ENCODE measurements at places on chromosomes 13 and 19.
A peak's percentile ranks its signal among the peaks of the same experiment; 100 is the strongest.

DNA sequence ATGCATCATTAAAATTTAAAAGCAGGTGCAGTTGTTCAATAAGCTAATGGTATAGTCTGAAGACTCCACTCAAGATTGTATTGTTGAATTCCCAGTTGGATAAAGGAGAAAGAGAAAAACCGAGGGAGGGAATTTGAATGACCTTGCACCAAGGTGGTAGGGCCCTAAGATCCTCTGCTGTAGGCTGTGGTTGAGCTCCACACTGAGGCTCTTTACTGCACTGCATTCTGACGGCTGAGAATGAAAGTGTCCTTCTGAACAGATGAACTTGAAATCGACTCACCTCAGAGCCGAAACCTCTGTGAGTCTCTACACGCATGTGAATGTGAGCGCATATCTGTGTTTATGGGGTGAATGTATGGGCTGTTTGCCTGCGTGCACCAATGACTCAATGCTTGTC, 388.9 kb upstream of the DACH1 start:
- no peak for DNase-seq

GRCh38 chr19:51460164-51460992, 2.1 kb upstream of the SIGLEC8 start:
- DNase-seq, result no peak

- DNase-seq, result no peak
These were observed 282.9 kb downstream of the OLFM4 start for GRCh38 chr13:53311561-53311960.

DNA sequence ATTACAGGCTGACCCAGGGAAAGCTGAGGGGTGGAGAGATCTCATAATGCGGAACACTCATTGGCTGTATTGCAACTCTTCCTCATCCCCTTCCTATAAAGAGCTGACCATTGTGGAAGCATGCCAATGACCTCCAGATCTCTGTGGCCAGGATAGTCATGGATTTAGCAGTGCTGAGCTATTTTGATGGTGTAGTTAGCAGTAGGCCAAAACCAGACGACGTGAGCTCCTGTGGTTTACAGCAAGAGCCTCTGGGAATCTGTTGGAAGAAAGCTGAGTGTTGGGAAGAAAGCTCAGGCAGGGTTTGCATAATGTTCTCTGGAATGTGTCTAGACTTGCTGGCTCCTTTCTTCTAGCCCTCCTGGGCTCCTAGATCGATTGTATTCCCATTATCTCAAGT, 187.5 kb upstream of the GPC6 start:
- DNase-seq, result no peak

DNA sequence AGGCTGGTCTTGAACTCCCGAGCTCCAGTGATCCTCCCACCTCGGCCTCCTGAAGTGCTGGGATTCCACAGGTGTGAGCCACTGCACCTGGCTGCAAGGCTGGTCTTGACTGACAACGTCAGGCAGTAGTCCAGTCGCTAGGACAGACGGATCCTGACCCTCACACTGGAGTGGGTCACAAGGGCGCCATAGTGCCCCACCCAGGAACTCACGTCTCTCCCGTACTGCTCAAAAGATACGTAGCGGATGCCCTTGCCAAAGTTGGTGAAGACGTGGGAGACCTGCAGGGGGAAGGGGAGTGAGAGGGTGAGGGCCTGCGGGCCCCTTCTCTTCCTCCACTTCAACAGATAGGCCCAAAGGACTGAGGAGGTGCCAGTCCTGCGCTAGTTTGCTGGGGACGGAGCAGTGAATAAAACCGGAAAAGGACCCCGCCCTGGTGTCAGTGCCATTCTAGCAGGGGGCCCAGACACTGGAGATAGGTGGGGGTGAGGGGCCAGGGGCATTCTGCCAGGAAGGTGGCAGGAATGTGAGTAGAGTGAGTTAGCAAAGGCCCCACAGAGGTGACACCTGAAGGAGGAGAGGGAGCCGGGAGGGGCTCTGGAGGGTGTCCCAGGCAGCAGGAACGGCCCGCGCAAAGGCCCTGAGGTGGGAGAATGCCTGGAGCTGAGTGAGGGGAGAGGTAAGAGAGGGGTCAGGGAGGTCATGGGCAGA, 11.9 kb downstream of the MRPS12 start:
- no peak for DNase-seq

- no peak for DNase-seq
These were observed 261.6 kb downstream of the SLITRK6 start for GRCh38 chr13:85537601-85538000.

DNA sequence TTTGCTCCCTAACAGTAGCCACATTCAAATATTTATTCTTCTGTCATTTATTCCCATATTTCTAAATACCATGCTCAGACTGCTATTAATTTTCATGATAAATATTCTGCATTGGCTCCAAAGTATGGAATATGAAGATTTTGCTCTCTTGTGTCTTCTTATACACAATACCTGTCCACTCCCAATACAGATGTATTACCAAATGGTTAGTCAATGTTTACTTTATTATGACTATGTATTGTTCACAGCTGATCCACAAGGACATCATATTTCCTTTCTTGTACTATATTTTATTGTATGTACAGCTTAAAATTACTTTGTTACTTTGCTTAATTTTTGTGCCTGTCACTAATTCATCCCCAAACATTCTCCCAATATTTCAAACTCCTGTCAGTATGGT, 322.3 kb downstream of the OXGR1 start:
- DNase-seq, result no peak

DNA sequence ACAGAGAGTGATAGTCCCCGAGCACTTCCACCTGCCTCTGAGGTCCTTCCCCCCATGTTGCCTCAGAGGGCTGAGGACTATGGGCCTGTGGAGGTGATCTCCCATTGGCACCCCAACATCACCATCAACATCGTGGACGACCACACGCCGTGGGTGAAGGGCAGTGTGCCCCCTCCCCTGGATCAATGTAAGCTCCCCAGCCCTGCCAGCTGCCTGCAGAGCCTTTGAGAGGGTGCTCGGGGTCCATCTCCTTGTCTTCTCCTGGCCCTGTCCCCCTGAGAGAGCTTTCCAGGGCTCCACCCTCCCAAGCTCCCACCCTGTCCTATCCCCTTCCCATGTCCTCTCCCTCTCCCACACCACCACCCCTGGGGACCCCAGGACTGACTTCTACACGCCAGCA, 14.9 kb upstream of the RELB start:
- DNase-seq, result no peak

DNA sequence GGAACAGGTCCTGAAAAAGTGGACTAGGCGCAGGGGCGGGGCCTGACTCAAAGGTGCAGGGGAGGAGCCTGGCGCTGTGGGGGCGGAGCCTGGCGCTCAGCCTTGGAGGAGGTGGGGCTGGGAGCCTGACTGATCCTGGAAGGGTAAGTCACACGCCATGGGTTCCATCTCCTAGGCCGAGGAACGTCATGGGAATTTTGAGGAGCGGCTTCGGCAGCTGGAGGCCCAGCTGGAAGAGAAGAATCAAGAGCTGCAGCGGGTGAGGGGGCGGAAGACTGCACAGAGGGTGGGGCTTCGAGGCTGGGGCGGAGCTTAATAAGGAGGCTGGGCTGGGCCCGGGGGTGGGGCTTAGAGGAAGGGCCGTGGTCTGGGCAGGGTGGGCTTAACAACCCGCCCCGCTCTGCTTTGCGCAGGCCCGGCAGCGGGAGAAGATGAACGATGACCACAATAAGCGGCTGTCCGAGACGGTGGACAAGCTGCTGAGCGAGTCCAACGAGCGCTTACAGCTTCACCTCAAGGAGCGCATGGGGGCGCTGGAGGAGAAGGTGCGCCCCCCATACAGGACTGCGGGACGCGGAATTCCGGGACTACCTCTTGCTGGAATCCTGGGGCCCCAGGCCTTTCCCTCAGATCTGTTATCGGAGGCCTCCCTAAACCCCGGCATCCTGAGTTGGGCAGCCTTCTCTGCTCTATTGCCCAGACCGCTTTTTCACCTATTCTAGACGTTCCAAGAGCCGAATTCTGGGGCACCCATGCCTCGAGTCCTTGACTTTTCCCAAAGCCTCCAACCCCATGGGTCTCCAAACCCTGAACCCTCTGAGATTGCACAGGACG, 14.5 kb downstream of the PPFIA3 start:
- peak; percentile 60 for DNase-seq
